ENCODE measurements at places on chromosomes 2 and 18.
A peak's percentile ranks its signal among the peaks of the same experiment; 100 is the strongest.

DNA sequence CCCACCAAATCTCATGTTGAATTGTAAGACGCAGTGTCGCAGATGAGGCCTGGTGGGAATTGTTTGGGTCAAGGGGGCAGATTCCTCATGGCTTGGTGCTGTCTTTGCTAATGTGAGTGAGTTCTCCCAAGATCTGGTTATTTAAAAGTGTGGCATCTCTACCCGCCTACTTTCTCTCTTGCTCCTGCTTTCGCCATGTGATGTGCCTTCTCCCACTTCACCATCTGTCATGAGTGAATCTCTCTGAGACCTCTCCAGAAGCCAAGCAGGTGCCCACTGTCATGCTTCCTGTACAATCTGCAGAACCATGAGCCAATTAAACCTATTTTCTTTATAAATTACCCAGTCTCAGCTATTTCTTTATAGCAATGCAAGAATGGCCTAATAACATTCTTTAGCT is 246.6 kb upstream of the CDH20 start:
- no peak for DNase-seq

DNA sequence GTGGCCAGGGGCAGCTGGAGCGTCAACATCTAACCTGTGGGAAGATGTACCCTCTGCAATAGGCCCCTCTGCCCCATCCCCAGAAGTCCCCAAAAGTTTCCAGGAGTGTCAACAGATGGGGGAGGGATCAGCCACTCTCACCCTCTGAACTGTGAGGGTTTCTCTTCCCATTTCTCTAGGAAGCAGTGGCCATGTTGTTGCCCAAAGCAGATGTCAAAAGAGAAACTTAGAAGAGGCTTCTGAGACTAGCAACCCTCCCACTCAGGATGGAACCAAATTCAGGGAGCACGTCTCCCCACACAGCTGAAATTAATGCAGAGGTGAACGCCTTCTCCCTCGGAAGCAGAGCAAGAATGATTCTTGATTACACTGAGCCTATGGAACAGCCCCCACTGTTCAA is 70.3 kb downstream of the ARL4C start:
- DNase-seq: no peak

DNA sequence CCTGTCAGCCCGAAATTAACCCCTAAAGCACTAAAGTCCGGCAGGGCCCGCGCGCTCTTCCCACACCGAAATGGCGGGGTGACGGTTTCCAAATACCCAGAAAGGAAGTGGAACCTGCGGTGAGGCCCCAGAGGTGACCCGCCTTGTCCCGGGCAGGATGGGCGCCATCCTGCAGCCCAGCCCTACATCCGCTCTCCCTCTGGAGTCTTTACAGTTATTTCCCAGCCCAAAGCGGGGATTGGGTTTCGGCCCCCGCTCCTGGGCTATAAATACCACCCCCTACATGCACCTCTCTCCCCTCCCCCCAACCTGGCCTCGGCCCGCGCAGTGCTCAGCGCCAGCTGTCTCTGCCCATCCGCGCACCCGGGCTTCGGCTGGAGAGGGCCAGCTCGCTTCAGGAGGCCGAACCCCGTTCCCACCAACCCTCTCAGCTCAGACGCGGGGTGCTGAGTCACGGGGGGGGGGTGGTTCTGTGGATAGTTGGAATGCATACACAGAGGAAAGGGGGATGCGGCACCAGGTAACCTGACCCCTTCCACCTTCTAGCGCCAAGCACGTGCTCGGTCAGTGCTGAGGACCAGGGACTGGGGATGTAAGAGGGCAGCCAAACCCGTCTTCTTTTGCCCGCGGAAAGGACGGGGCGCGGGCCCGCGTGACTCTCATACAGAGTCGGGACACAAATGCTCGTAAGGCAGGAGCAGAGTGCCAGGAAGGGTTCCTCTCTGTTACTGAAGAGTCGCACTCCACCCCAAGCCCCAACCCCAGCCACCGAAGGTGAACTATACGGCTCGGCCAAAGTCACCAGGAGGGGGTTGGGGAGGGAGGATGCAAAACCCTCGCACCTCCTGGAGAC is at the start of gene TUBA4B:
TSS of gene TUBA4B (plus strand) at position 344 of the 853 bp plus-strand sequence. CDS start at position 509, 165 bp downstream.
- DNase-seq: no peak

- no peak for DNase-seq
Measured at GRCh38 chr2:158810731-158811460, 15.8 kb downstream of the DAPL1 start.

DNA sequence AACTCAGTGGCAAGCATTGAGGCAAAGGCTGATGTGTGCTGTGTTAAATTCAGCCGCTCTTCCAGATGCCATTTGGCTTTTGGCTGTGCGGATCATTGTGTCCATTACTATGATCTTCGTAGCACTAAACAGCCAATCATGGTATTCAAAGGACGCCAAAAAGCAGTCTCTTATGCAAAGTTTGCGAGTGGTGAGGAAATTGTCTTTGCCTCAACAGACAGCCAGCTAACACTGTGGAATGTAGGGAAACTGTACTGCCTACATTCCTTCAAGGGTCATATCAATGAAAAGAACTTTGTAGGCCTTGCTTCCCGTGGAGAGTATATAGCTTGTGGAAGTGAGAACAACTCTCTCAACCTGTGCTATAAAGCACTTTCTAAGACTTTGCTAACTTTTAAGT is 195.5 kb upstream of the RAB12 start:
- DNase-seq: no peak

GRCh38 chr2:133823226-133823550 is 254.9 kb upstream of the NCKAP5 start:
- DNase-seq: no peak

GRCh38 chr2:240225660-240226475 is 85.4 kb upstream of the OTOS start:
- DNase-seq: no peak

DNA sequence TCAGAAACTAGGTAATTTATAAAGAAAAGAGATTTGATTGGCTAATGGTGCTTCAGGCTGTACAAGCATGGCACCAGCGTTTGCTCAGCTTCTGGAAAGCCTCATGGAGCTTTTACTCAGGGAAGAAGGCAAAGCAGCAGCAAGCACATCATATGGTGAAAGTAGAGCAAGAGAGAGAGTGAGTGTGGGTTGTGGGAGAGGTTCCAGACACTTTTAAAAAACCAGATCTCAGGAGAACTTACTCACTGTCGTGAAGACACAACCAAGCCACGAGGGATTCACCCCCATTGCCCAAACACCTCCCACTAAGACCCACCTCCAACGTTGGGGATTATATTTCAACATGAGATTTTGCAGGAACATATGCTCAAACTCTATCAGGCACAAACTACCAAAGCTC is 554.6 kb upstream of the TNP1 start:
- DNase-seq: no peak

GRCh38 chr18:42854558-42854957 is 260.9 kb downstream of the RIT2 start:
- DNase-seq: no peak

DNA sequence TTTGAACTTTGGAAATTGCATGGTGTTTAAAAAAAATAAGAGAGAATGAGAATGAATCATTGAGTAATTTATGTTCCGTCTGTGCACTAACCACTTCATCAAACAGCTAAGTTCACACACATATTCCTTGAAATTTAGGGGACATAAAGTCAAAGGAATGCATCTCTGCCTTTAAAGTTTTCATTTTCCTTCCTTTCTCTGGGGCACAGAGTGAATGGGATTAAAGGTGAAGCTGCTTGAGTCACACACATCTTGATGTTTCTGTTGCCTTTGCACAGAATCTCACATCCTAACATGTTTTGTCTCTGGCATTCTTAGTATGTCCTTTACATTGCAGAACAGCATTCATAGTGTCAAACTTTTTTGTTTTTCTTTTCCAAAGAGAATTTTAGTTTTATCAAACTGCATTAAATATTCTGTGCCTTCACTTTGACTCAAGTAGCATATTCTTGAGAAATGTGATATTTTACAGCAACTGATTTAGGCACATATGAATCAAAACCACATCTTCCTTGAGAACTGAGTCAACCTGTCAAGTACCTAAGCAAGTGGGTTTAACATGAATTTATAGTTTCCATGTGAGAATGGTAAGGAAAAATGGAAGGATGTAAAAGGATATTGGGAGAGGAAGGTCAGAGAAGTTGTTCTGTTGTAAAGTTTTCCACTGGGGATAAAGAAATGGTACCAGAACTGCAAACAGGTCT is 169.1 kb upstream of the THUMPD2 start:
- DNase-seq: peak; percentile 62

- no peak for DNase-seq
Measured at GRCh38 chr2:24047703-24048033, 477 bp upstream of the WDCP start.

DNA sequence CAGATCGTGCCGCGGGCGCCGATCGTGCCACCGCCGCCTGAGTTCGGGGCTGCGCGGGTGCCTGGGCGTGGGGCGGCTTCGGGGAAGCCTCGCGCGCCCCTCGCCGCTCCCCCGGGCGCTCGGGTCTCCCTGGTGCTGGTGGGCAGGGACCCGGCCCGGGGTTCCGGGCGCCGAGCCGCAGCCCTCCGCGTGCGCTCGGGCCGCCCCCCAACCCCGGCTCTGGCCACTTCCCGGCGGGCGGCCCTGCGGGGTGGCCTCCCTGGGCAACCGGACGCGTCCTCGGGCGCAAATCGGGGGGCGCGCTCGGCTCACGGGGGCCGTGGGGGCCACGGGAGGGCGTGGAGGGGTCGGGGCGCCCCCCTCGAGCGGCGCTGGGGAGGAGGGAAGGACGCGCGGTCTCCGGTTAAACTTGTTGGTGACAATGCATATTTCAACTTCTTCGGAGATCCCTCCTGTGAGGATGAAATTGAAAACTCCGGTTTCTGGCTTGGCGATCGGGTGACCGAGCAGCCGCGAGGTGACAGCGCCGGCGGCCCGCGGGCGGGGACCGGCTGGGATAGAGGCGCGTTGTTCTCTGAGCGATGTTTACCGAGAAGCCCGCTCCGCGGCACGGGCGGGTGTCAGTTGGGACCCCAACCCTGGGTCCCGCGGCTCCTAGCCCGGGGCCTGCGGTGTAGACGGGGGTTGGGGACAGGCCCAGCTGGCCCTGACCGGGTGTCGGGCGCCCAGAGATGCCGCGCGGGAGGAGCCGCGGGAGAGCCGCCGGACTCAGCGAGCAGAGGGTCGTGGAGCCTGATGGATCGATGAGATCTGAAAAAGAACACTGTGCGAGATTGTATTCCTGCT is 676 bp downstream of the SH3BP4 start:
- no peak for DNase-seq

GRCh38 chr2:73295751-73296400 is 2.5 kb upstream of the EGR4 start:
- no peak for DNase-seq

GRCh38 chr2:1634681-1635341 is 109.5 kb downstream of the PXDN start:
- DNase-seq: no peak

- DNase-seq: no peak
Measured at GRCh38 chr2:82494739-82495138, 1964.3 kb downstream of the SUCLG1 start.

- no peak for DNase-seq
Measured at GRCh38 chr2:65057391-65058052, 1.3 kb downstream of the CEP68 start.

DNA sequence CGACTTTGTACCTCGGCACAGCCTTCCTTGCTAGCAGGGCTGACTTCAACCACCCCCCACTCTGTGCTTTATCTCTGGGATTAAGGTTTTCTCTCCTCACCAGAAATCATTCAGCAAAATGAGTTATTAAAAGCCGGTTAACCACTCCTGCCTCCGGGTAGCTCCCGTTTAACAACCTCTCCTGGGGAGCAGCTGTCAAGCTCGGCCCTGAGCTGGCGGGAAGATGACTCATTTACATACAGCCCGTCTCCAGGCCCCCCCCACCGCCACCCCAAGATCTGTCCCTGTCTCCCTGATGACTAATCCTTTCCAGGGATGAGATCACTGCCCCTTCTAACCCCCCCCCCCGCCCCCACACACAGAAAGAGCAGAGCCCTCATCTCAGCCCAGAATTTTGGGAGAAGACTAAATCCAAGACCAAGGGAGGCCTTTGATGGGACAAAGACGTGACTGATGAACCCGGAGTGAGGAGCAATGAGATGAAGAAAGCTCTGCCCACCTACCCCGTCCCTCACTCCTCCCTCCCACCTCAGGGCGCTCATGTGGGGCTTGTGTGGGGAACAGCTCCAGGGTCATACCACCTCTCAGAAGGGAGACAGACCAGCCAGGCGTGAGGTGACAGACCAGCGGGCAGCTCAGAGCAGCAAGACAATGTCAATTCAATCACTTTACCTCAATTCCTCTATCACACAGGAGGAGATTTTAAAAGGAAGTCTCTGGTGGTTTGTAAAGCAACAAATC is 131.4 kb downstream of the MSH2 start:
- DNase-seq: peak; percentile 81

- DNase-seq: no peak
Measured at GRCh38 chr2:239649309-239649708, 248.5 kb upstream of the HDAC4 start.

- DNase-seq: peak; percentile 86
Measured at GRCh38 chr2:9675415-9676351, 44.9 kb upstream of the YWHAQ start.

DNA sequence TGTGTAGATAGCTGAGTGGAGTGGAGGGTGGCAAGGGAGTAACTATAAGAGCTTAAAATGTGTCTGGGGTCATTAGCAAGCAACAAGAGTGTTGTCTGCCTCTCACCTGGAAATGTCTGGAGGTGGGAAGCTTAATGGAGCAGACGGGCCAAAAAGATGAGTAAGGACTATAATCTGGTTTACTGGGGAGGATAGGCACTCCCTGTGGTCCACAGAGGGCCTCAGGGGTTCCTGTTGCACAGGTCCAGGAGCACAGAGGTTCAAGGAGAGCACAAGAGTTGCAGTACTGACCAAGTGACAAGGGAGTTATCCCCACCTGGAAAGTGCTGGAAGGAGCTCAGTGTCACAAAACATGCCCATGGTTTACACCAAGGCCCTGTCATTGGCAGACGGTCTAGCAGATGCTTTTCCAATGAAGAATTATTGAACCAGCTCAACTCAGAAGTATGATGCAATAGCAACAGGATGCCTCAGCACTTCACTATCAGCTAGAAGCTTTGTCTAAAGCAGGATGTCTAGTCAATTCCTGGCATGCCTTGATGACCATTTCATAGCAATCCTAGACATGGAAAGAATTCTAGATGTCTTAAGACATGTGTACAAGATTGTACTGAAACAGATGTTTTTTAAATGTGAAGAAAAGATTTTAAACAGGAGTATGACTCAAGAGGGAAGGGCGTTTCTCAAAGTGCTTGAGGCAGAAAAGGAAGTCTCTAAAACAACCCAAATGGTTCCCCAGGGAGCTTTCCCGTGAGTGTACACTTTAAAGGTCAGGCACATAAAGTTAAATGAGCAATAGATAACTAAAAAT is 62.9 kb upstream of the SERPINE2 start:
- peak; percentile 99 for DNase-seq

- DNase-seq: no peak
Measured at GRCh38 chr2:46000660-46001059, 296.5 kb upstream of the EPAS1 start.

- no peak for DNase-seq
Measured at GRCh38 chr2:140383781-140384180, 1603.6 kb upstream of the NXPH2 start.

DNA sequence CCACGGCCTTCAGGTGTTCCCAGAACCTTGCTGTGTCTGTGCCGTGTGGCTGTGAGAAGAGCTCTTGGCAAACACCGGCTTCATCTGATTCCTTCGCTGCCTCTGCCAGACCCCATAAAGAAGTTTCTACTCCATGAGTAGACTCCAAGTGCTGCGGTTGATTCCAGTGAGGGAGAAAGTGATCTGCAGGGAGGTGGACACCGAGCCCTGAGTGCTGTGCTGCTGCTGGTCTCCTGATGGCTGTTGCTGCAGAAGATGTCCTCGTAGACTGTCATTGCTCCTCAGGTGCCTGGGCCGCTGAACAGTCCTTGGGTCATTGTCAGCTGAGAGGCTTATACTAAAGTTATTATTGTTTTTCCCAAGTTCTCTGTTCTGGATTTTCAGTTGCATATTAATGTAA is 19.6 kb downstream of the ASB1 start:
- DNase-seq: no peak
